ENCODE measurements at places on chromosomes 5 and 9.

DNA sequence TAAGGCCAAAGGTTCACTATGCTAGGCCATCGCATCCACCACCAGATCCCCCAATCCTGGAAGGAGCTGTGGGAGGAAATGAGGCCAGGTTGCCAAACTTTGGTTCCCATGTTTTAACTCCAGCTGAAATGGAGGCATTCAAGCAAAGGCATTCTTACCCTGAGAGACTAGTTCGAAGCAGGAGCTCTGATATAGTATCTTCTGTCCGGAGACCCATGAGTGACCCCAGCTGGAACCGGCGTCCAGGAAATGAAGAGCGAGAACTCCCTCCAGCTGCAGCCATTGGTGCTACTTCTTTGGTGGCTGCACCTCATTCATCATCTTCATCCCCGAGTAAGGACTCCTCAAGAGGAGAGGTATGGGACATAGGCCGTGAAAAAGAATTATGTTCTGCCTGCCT is 75.6 kb downstream of the GAPVD1 start:
- DNase-seq: no peak

- no peak for DNase-seq
Measured at GRCh38 chr5:97936231-97936630, 753.2 kb upstream of the RIOK2 start.

- peak; percentile 58 for DNase-seq
Measured at GRCh38 chr5:88785746-88786565, 97.0 kb downstream of the MEF2C start.

- DNase-seq: no peak
Measured at GRCh38 chr5:573206-573605, 38.9 kb upstream of the CEP72 start.

DNA sequence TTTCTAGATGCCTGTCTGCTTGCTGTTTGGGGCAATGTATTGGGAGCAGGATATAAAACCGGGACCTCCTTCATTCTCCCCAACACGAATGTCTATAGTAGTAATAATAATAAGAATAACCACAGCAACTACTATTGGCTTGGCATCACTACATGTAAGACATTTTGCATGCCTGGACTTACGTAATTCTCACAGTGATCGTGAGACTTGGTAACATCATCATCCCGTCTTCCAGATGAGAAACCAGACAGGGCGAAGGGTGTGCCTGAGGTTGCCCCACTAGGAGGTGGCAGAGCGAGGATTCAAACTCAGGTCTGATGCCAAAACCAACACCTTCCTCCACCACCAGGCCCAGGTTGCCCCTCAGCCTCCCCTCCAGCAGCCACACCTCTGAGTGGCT is 185.1 kb downstream of the RGS3 start:
- no peak for DNase-seq

- DNase-seq: no peak
Measured at GRCh38 chr5:124104344-124104743, 592.4 kb downstream of the CSNK1G3 start.

GRCh38 chr5:89268460-89268859 is 385.5 kb upstream of the MEF2C start:
- DNase-seq: no peak

Data from left hindlimb (tissue), 1 donor.